Stimulated activated CD8-positive, alpha-beta memory T cell treated with anti-CD3 and anti-CD28 coated beads, Interleukin-2, amount 100 ng/mL, for 1 hour (primary cell): ENCODE measurements at places on chromosomes 11 and 22.

GRCh38 chr11:83649528-83649855 is 363.3 kb upstream of the CCDC90B start:
- no peak for DNase-seq

GRCh38 chr11:108559340-108559739 is 34.2 kb downstream of the EXPH5 start:
- DNase-seq, result no peak

DNA sequence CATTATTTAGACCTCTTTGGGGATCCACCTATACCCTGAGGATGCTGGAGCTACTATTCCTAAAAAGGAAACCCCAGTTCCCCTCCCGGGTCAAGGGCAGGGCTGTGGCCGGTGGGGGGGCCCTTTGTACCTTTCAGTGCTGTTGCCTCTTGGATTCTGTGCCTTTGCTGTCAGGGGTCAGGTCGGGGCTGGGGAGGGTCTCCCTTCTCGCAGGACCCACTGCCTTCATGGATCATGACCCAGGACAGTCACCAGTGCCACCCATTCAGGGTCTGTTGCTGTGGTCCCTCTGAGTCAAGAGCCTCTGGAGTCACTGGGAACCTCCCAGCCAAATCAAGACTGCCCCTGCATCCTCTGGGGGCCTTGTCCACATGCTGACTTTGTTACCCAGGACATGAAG is 78.1 kb upstream of the CCND1 start:
- DNase-seq, result no peak

- DNase-seq, result no peak
Measured at GRCh38 chr11:39149214-39149613, 2310.2 kb downstream of the LRRC4C start.

GRCh38 chr22:27242917-27243589 is 558.5 kb downstream of the MN1 start:
- no peak for DNase-seq

DNA sequence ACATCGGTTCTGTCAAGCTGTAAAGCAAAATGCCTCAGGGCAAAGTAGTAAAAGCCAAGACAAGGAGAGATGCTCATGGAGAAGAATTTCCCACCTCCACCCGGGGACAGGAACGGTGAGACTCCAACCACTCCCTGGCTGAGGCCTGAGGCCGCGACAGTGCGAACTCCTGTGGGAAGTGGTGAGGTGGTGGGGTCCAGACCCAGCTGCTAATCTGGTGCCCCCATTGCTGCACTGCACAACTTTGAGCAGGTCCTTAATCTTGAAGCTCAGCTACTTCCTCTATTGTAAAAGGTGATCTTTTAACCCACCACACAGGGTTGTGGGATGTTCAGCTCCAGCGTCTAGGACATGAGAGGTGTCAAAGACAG is 83.9 kb downstream of the ZC3H12C start:
- no peak for DNase-seq

GRCh38 chr11:123841174-123841573 is 35.0 kb upstream of the OR6M1 start:
- no peak for DNase-seq

DNA sequence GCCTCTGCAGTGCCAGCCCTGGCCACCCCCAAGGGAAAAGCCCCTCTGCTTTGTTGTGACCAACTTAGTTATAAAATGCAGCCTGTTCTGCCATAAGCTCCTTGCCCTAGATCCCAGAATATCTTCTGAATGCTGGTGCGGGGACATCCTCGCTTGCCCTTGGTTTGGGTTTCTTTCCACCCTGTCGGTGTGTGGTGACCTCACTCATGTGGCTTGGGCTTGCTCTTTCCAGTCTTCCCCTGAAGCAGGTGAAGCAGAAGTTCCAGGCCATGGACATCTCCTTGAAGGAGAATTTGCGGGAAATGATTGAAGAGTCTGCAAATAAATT is 16.7 kb downstream of the CLDN5 start:
- no peak for DNase-seq

GRCh38 chr11:20156876-20157613 is 3.2 kb downstream of the DBX1 start:
- peak; percentile 6 for DNase-seq

GRCh38 chr22:40560551-40560950 is 76.0 kb downstream of the MRTFA start:
- no peak for DNase-seq

DNA sequence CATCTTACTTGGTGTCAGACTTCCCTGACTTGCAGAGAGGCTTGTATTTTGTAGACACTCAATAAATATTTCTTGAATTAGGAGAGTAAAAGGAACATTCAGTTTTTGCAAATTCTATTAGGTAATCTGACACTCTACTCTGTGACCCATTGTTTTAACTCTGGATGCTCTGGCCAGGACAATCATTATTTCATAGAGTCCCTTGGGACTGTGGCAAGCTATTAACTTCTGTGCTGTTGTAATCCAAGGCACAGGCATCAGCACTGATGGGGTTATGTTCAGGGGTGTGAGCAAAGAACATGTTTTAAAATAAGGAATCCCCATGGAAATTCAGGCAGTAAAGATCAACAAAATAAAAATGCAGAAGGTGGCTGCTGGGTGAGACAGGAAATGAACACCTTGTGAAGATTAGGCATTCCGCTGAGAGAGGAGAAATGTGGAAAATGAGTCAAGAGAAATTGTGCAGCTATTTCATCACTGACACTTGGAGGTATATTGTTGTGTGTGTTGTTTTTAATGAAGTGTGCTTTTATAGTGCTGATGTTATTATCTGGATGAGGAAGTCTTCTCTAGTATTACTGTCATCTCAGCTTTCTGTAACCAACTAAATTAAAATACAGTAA is 175.2 kb downstream of the WNT11 start:
- no peak for DNase-seq

- no peak for DNase-seq
Measured at GRCh38 chr11:102874852-102875251, at the start of gene MMP12. Gene MMP12 (minus strand): TSS chr11:102874982. CDS start chr11:102874937, 45 bp downstream.

DNA sequence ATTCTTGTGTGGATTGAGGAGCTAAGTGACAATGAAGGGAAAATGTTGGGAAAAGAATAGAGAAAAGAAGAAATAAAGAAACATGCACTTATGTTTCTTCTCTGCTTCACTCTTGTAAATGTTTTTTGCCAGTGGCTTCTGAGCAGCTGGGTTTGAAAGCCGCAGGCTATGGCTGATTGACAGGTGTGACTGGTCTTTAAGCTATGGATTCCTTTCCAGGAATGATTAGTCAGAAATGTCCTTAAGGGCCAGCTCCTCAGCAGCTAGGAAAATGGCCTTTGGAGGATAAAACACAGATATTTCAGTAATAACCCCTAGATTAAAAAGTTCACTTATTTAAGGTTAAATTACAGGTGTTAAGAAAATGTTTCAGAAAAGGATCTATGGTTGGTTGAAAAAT is 6.5 kb upstream of the USP28 start:
- no peak for DNase-seq

GRCh38 chr11:118939953-118940598 is 14.3 kb upstream of the BCL9L start:
- DNase-seq, result no peak

DNA sequence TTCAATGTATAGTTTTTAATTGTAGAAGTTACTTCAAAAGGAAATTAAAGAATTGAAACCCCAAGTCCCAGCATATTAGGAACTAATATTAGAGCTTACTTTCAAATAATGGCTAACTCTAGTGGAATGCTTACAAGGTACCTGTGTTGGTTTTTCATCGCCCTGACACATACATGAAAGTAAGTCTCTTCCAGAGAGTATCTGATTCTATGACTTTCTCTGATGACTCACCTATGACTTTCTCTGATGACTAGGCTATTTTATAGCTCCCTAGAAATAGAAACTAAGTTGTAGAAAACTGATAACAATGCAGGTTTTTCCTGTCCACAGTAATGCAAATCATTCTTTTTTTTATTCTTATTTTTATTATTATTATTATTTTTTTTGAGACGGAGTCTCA is 33.6 kb upstream of the MMP7 start:
- no peak for DNase-seq

- no peak for DNase-seq
Measured at GRCh38 chr22:30270832-30271231, 4.2 kb upstream of the OSM start.

DNA sequence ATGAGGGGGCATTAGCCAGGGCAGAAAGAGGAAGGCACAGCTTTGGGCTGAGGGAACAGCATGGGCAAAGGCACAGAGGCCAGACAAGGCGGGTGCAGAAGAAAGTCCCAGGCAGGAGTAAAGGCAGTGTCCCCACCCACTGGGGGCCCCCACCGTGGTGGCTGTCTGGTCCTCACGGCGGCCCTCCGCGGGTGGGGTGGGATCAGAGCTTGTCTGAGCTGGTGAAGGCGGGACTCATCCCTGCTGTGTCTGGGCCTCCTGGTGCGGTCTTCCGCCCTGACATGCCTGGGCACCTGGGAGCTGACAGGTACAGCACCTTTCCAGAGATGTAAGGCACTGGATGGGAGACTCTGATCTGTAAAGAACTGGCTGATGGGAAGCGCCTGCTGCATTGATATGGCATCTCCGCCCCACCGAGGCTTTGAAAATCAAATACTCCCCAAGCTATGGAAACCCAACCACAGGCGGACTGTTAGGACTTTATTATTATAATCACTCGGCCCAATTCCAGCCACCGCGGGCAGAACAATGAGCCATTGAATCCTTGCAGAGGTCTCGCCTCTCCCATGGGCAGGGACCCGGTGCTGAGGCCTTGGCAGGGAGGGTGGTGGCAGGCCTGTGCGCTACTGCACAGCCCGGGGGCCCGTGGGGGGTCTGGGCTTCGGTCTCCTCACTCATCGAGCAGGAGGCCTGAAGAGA is 14.2 kb upstream of the GNB1L start:
- no peak for DNase-seq

- DNase-seq, result no peak
Measured at GRCh38 chr11:85423316-85423715, 203.8 kb downstream of the DLG2 start.

GRCh38 chr11:124633355-124633754 is 10.7 kb downstream of the TBRG1 start:
- no peak for DNase-seq
